GOT3 (cell line): ENCODE measurements at places on chromosomes 1 and 21.

- DNase-seq = no peak
Observed at GRCh38 chr1:50420689-50421365, 2.4 kb downstream of the DMRTA2 start.

DNA sequence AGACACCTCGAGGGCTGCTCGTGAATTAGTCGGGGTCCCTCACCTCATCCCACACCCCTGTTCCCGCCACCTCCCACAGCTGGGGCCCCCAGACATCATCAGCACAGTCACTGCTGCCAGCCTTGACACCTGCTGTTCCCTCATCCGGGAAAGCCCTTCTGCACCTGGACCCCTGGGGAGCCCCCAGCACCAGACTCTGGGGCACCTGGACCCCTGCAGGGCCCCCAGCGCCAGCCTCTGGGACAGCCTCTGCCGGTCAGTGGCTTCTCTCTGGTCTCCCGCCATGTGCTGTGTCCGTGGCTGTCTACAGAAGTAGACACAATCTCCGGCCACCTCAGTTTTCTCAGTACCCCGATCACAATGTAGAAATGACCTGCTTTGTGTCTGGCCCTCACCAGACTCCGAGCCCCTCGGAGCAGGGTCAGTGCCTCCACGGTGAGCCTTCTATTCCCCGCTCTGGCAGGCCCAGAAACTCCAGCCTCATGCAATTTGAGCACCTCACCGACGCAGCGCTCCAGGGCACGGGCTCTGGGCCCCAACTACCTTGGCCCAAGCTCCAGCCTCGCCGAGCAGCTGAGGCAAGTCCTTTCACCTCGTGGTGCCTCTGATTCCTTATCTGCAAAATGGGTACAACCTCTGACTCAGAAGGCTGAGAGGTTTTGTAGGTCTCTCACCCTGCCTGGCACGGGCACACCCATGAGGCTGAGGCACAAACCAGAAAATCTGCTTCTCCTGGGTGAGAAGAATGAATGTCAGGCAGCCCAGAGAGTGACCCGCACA is 84.7 kb downstream of the RIPK4 start:
- no peak for DNase-seq

DNA sequence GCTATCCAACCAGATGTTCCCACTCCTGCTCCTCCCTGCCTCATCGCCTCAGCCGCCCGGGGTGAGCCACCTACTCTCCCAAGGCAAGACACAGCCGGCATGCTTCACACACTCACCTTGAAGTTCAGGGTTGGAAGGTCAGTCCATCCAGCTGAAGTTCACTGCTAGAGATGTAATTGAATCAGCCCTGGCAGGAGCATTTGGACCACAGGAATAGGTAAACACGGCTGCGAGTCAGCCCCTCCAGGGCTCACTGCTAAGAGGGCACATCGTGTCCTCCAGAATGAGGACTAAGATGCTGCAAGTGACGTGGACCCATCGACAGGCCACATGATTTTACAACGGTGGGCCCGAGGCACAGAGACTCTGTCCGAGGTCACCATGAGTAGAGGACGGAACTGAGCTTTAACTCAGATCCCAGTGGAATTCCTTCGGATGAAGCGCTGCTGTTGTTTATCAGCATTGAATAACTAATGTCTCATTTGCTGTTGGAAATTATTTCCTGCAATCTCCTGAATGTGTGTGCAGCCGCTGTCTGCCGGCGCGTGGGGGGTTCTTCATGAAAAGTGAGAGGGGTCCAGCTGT is 41.9 kb downstream of the RSPH1 start:
- DNase-seq = no peak

DNA sequence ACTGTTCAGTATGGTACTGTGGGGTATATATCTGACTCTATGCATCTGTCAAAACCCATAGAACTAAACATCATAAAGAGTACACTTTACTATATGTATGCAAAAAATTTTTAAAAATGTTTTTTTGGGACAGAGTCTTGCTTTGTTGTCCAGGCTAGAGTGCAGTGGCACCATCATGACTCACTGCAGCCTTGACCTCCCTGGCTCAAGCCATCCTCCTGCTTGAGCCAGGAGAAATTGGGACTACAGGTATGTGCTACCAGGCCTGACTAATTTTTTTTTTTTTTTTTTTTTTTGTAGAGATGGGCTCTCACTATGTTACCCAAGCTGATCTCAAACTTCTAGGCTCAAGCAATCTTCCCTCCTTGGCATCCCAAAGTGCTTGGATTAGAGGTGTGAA is 11.5 kb downstream of the TRIT1 start:
- DNase-seq = no peak

DNA sequence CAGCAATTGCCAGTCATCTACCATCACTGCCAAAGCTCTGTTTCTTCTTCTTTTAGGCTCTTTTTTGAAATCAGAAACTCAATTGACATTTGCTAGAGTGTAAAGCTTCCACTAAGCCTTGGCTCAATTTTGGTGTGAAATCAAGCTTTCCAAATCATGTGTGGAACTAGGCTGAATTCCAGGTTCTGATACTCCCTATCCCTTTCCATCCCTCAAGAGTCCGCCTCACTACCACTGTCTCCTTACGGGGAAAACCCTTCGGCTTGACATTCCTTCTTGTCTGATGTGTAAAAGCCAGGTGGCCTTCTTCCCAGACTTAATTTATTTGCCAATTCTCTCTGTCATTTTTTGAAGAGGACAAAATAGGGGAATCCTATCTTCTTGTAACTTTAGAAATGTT is 47.2 kb upstream of the PRMT6 start:
- DNase-seq = no peak

- no peak for DNase-seq
Observed at GRCh38 chr1:211827051-211827450, 3.5 kb downstream of the LPGAT1 start.

GRCh38 chr1:200281201-200281835 is 128.5 kb downstream of the ZNF281 start:
- DNase-seq = no peak

- no peak for DNase-seq
Observed at GRCh38 chr1:61659061-61659460, 65.9 kb downstream of the TM2D1 start.

- no peak for DNase-seq
Observed at GRCh38 chr1:113265196-113265595, 125.1 kb upstream of the MAGI3 start.

GRCh38 chr1:213020016-213020415 is 4.3 kb upstream of the ANGEL2 start:
- no peak for DNase-seq

DNA sequence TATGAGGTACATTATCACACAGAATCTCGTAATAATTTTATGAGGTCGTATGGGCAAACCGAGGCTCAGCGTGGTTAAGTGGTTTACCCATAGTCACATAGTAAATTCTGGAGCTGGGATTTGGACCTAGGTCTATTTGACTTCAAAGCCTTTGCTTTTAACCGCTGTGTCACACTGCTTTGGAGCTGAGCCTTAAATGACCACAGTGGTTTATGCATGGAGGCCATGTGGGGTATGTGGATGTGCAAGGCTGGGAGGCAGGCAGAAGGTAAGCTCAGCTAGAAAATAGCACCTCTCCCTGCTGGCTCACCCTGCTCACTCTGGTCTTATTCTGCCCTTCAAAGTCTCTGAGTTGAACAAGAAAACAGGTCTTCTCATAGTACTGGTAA is 269.5 kb downstream of the TRABD2B start:
- DNase-seq = no peak

DNA sequence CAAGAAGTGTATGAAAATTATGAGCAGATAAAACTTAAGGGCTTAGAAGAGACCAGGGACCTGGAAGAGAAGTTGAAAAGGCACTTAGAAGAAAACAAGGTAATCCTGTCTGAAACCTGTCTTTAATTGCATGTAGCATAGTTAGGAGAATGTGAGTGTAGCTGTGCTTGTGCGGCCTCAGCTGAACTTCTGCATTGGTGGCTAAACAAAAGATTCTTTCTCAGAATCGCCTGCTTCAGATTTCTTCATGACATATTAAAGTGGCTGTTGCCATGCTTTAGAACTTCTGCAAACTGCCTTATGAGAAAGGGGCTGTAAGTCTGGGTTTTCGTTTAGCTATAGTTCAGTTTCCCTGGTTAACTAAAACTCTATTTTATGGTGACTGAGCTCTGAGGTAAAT is 94.5 kb downstream of the VPS26C start:
- DNase-seq = no peak

DNA sequence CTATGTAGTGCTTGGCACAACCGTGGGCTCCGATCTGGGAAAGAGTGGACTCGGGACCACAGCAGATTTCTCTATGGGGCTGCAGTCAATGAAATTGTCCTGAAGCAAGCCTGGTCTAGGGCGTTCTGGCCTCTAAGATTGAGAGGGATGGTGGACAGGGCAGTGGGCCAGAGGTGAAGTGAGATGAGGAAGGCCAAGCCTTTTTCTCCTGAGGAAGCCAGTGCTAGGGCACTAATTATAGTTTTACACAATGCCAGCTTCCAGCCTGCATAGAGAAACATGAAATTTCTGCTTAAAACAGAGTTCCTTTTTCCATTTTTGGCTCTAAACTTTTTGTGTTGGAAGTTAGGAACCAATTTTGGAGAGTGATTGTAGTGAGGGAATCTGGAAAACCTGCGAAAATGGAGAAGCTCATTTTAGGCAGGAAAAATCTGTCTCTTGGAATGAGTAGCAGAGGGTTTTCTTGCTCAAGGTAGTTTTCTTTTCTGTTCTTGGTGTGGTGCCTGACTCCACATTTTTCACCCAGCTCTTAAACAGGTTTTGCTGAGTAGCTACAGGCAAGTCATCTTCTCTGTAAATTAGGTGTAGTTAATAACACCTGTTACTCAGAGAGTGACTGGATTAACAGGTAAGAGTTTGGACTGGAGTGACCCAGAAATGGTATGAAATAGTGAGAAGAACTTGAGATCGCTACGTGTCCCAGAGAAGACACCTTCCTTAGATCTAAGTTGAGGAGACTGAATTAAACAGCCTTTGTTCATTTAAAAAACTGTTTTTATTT is 22.1 kb downstream of the UCK2 start:
- no peak for DNase-seq

- no peak for DNase-seq
Observed at GRCh38 chr21:45156459-45156858, 82.1 kb downstream of the ADARB1 start.

- DNase-seq = no peak
Observed at GRCh38 chr1:93779540-93780165, 98.0 kb upstream of the BCAR3 start.

GRCh38 chr1:4019606-4020331 is 119.7 kb upstream of the C1orf174 start:
- DNase-seq = no peak

DNA sequence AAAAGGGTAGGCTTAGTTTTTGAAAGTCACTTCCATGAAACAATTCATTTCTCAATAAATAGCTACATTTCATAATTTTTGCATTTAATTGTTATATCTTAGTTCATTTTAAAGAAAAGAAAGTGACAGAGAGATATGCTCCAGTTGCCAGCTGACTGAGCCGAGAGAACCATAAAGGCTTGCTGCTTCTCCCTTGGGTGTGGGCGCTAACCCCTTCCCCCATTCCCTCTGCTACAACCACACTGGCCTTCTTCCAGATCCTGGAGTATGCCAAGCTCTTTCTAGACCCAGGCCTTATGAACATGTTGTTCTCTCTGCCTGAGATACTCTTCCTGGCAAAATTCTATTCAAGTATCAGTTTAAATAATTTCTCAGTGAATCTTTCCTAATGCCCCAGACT is 12.3 kb downstream of the SORT1 start:
- no peak for DNase-seq

- no peak for DNase-seq
Observed at GRCh38 chr21:31420354-31420753, 76.3 kb upstream of the TIAM1 start.

DNA sequence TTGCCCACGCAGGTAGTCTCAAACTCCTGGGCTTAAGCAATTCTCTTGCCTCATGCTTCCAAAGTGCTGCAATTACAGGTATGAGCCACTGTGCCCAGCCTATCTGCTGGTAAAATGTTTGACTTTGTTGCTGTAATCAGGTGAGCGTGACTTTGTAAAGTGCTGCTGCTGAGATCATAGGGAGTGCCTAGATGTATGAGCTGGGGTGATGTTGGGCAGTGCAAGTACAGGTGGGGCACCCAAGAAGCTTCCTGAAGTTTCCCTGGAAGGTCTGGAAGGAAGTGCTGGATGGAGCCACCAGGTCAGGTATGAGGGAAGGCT is 43.1 kb downstream of the KIF21B start:
- DNase-seq = no peak

GRCh38 chr1:40851643-40852042 is 10.5 kb downstream of the CITED4 start:
- DNase-seq = no peak

DNA sequence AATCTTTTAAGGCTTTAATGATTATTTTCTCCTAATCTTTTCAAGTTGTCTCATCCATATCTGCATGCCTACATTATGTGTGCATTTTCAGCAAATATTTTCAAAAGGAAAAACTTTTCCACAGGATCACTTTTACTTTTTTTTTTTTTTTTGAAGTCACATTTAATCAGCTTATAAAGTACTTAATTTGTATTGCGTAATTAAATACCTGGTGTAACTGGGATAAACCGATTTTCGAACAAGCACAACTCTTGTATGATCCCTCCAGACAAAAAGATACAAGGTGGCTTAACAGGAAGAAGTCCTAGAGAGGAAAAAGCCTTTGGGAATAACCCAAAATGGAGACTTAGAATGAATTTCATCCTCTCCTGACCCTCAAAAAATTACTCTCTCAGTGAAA is 1.3 kb upstream of the ATP6V1G3 start:
- DNase-seq = no peak

DNA sequence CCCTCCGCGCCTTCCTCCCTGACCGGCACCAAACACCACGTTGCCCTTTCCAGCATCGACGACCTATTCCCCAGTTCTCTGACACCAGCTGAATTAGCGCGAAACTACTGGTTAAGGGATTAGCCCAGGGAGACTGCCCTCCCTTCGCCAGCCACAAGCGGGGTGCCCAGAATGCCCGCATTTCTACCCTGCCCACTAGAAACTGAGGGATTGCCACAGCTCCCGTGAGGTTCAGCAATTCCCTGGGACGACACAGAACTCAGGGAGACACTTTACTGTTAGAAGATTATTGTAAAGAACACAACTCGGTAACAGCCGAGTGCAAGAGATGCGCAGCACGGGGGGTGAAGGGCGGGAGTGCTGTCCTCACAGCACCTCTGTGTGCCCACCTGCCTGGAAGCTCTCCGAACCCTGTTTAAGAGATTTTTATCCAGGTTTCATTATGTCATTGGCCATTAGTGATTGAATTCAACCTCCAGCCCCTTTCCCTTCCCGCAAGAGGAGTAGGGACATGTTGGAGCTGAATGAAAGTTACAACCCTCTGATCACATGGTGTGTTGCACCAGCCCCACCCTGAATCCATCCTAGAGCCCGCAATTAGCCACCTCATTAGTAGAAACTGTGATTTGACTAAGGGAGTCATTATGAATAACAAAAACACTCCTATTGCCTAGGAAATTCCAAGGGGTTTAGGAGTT is 15.8 kb upstream of the RIPPLY3 start:
- no peak for DNase-seq

- DNase-seq = no peak
Observed at GRCh38 chr1:58979086-58979485, 195.2 kb upstream of the JUN start.

- DNase-seq = peak; percentile 63
Observed at GRCh38 chr1:181142096-181142958, 53.8 kb downstream of the IER5 start.

- DNase-seq = no peak
Observed at GRCh38 chr1:18974606-18975005, 18.1 kb upstream of the IFFO2 start.

GRCh38 chr21:34979383-34979782 is 69.7 kb downstream of the RUNX1 start:
- DNase-seq = no peak
